ENCODE measurements at places on chromosomes 16 and 17.

GRCh38 chr16:921321-921905, 49.4 kb downstream of the LMF1 start:
- no peak for DNase-seq

GRCh38 chr16:25126820-25127232, 15.3 kb downstream of the LCMT1 start:
- no peak for DNase-seq

DNA sequence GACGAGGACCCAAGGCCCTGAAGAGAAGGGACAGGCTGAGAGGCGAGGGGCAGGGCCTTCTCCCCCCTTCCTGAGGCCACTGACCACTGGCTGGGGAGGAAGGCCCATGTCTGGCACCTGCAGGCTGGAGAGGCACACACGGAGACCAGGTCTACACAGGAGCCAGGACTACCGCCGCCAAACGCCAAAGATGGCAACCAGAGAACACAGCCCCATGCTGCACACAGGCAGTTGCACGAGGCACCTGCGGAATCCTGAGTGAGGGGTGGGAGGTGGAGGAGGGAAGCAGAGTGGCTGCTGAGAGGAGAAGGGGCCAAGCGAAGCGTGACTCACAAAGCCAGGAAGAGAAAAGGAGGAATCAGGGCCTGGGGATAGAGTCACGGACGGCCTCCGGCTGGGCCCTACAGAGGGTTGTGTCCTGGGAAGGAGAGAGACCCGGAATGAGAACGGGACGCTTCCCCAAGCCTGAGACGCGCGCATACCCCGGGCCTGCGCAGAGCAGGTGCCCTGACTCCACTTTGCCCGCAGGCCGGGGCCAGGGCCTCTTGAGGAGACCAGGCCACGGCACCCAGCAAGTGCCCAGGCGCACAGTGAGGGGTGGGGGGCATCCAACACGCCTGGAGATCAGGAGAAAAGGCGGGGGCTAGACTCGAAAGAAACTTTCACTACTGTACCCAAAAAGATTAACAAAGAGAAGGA, 28.7 kb upstream of the C16orf95 start:
- DNase-seq = no peak

DNA sequence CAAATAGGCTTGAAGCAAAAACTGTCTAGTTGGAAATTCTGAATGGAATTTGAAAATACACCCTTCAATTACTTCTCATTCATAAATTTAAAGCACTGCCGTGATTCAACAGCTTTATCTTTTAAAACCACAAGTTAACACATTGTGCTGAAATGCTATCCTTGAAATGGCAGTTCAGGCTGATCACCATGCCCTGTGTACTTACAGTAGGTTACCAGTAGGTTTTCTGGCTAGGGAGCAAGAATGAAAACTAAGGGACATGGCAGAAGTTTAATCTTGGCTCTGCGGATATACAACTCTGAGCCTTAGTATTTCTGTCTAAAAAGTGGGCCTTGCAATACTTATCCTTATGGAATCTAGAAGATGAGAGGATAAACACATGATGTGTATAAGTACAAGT, 28.0 kb downstream of the NXPH3 start:
- no peak for DNase-seq

- DNase-seq = no peak
Observed at GRCh38 chr17:7704601-7705268, at the start of gene EFNB3. EFNB3 (plus strand) TSS chr17:7705202; CDS start chr17:7705599, 397 bp downstream.

DNA sequence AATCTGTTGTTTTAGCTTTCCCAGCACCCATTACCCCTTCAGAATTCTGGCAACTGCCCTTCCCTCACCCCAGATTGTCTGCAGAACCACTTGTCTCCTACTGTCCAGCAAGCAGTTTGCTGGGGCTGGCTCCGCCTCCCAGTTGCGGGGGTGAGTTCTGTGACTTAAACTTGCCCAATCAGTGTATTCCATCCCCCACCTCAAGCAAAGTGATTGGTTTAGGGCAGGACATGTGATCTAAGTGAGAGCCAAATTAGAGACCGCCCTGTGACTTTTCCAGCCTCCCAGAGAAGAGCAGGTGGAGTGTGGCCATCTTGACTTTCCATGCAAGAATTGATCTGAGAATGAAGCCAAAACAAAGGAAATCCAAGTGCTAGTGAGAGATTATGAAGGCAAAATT, 22.7 kb upstream of the SRCIN1 start:
- no peak for DNase-seq

GRCh38 chr16:47359478-47359877, 101.4 kb downstream of the ITFG1 start:
- no peak for DNase-seq

DNA sequence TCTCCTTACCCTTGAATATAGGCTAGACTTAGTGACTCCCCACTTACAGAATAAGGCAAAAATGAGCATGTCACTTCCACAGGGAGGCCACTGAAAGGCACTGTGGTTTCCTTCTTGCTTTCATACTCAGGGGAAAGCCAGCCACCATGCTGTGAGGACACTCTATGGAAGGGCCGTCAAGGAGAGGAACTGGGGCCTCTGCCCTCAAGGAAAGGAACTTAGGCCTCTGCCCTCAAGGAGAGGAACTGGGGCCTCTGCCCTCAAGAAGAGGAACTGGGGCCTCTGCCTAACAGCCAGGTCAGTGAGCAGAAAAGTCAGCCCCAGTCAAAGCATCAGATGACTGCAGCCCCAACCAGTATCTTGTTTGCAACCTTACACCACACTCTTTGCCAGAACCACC, 30.1 kb downstream of the VPS35 start:
- DNase-seq = no peak

DNA sequence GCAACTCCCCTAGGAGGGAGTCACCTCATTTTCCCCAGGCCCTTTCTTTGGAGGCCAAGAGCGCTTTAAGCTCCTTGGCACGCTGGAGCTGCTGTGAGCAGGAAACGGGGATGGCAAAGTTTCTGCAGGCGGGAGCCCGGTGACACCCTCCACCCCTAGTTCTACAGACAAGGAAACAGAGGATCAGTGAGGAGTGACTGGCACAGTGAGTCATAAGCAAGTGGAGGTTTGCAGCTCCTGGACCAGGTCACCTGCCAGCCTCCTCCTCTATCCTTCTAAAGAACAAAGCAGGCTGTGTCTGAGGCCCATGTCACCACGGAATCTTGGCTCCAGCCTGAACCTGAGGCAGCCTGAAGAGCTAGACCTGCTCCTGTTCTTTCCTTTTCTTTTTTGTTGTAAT, 141.9 kb downstream of the TMEM132E start:
- no peak for DNase-seq

- DNase-seq = no peak
Observed at GRCh38 chr17:79368521-79368920, 242.3 kb downstream of the RBFOX3 start.

- no peak for DNase-seq
Observed at GRCh38 chr16:66660422-66661209, 35.9 kb downstream of the CMTM4 start.

- no peak for DNase-seq
Observed at GRCh38 chr16:4837733-4838501, 9.2 kb downstream of the GLYR1 start.

- DNase-seq = no peak
Observed at GRCh38 chr17:8572764-8573163, 57.8 kb downstream of the MYH10 start.

DNA sequence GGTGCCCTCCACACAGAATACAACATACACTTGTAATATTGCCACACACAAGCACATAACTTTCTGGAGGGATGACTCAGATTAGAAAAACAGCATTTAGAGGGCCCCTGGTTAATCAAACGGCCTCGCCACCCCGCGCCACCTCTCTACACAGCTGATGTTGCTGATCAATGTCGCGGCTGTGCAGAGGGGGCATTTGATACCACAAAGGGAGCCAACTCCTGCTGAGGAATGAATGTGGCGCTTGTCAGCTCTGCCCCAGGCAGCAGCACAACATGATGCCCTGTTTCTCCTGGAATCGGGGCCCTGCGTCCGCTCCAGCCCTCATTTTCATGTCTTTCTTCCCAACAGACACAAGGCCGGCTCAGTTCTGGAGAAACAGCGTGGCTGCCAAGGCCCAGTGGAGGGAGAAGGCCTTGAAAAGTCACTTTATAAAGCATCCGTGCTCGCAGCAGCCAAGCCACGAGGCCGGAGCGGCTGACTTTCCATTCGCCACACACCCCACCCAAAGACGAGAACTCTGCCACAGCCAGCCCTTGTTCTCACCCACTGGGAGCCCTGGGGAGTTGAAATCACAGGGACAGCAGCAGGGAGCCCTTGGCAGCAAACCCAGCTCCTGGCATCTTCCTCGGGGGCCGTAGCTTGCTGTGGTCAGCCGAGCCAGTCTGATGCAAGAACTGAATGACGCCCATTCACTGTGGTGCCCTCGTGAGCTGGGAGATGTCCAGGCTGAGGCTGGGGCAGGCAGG, 65.6 kb downstream of the XYLT1 start:
- DNase-seq = no peak

DNA sequence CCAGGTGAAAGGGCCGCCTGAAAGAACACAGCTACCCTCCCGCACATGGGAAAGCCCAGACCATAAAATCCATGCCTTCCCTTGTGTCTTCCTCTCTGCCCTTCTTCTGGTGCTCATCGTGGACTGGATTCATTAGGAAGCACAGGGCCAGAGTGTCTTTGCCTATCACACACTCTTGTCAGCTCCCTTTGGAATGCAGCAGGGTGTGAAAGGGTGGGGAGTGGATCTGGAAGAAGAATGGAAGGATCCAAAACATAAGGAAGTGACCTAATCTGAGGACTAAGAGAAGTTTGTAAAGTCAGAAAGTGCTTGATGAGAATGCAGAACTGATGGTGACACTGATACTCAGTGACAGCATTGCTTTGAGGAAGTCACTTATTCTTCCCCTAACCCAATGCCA, 1147.3 kb upstream of the GOT2 start:
- no peak for DNase-seq

GRCh38 chr16:30561089-30561816, 3.1 kb upstream of the ZNF764 start:
- no peak for DNase-seq

GRCh38 chr17:38538906-38539305, 66.8 kb downstream of the SRCIN1 start:
- no peak for DNase-seq

GRCh38 chr17:77403854-77404253, 263.1 kb downstream of the SEC14L1 start:
- DNase-seq = no peak

GRCh38 chr17:43790311-43790940, 10.2 kb downstream of the CFAP97D1 start:
- DNase-seq = no peak

DNA sequence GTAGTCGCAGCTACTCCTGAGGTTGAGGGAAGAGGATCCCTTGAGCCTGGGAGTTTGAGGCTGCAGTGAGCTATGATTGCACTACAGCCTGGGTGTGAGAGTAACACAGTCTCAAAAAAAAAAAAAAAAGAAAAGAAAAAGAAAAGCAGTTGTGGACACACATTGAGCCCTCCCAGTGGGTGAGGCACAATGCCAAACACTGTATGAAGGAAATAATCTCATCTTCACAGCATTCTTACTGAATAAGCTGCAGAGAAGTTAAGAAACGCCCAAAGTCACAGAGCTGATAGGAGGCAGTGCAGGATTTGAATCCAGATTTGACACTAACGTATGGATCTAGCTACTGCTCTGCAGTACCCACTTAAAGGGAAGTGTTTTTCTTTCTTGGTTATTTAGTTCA, 5.9 kb upstream of the LYZL6 start:
- DNase-seq = no peak

DNA sequence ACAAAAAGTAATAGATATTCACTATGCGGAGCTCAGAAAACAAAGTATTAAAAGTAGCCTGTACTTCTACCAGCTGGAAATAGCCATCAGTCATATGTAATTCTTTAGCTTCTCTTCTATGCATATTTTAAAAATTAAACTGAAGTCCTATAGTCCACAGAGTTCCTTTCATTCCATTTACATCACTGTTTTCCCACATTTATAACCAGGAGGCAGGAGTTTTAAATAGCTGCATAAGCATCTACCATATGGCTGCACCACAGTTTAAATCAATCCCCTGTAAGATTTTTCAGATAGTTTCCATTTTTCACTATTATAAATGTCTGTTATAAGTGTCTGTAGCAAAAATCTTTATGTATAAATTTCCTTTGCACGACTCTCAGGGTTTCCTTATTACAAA, 45.1 kb downstream of the ZFHX3 start:
- DNase-seq = no peak

GRCh38 chr16:31458073-31458843, 1.0 kb upstream of the ARMC5 start:
- no peak for DNase-seq

GRCh38 chr16:87015021-87015420, 302.2 kb downstream of the C16orf95 start:
- DNase-seq = no peak

DNA sequence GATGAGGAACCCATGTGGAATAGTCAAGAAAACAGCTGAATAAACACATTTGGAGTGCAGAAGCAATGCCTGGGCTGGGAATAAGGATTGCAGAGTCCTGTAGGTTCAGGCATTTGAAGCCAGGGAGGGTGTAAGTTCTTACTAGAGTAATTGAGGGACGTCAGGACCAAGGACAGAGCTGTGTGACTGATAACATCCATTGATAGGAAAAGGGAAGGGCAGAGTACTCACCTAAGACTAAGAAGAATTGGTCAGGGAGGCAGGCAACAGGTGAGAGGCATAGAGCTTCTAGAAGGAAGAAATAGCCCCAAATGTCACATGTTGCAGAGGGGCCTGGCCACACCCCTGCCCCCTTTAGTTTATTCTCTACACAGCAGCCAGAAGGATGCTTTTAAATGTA, 79.8 kb upstream of the TMEM132E start:
- no peak for DNase-seq

DNA sequence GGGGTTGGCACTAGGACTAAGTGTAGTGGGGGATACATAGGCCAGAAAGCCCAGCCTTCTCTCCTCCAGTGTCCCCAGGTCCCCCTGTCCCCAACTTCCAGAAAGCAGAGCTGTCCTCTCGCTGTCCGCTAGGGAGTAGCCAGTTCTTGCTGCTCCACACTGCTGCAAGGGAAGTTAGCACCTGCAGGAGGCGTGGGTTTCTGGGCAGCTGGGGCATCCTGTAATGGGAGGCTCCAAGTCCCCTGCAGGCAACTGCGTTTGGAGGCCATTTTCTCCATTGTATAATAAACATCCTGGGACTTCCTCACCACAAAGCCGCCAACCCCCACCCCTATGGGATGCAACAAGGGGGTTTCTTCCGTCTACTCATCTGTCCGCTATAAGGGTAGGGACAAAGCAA, 1.7 kb downstream of the RPRML start:
- no peak for DNase-seq

DNA sequence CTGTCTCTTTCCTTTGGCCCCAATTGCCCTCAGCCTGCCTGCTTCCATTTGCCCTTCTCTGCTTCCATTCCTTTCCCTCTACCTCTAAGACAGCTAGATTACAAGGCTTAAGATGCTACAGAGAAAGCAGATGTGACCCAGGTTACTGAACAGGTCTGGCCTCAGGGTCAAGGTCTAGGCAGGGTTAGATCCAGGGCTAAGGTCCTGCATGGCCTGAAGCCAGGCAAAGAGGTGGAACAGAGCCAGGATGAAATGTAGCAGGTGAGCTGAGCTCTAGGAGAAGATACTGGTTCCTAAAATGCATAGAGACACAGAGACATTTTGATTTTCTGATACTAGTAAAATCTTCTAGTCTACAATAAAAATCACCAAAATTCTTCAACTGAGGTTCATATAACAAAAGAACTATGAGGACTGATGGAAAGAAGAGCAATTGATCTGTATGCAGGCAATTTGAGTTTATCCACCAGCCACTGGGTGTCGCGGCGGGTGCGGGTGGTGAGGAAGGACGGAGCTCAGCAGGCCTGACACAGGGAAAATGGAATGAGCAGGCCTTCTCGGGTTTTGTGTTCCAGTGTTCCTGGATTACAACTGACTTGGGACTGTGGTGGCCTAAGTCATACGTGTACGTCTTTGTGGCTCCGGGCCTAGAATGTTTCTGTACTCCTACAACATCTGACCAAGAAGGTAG, 95.9 kb downstream of the MYH10 start:
- no peak for DNase-seq

All from stimulated activated CD4-positive, alpha-beta T cell treated with anti-CD3 and anti-CD28 coated beads, TNF-alpha, amount 100 ng/mL, for 1 hour (primary cell).